ENCODE measurements at places on chromosomes 5 and 9.

DNA sequence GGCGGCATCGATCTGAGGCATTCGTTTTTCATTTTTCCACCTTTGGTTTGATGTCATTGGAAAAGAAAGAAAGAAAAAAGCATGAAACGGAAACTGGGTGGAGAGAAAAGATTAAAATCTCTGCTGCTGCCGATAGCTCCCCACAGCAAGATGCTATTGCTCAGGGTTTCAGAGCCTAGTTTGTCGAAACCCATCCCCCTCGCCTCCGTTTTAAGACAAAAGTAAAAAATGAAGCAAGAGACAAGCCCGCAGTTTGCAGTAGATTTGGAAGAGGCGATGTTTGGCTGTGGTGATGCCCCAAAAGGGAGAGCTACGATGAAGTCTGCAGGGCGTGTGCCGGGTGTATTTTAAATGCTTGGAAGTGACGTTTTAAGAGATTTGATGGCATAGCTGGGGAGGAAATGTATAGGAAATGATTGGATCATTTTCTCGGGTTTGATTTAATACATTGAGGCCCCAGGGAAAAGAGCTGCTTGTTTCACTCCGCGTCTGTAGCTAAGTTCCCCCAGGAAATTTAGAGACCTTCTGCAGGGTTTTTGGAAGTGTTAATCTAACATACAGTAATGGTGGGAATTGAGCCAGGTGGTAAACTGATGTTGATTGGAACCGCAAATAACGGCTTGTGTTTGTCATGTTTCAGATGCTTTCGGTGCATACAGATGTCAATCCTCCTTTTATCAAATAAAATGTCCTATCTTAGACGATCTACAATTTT is 909 bp downstream of the NDFIP1 start:
- H3K27me3 ChIP-seq, result no peaks in the 10 kb centered on the region
- peak overlapping the region; percentile 89 for H3K4me3 ChIP-seq
- H3K36me3 ChIP-seq, result no peaks in the 10 kb centered on the region
- H3K27ac ChIP-seq, result peak overlapping the region; percentile 88

- H3K27ac ChIP-seq, result no peak overlapping the region
- no peak overlapping the region for H3K4me3 ChIP-seq
These were observed 76.2 kb downstream of the TSPAN17 start for GRCh38 chr5:176723440-176723839.

DNA sequence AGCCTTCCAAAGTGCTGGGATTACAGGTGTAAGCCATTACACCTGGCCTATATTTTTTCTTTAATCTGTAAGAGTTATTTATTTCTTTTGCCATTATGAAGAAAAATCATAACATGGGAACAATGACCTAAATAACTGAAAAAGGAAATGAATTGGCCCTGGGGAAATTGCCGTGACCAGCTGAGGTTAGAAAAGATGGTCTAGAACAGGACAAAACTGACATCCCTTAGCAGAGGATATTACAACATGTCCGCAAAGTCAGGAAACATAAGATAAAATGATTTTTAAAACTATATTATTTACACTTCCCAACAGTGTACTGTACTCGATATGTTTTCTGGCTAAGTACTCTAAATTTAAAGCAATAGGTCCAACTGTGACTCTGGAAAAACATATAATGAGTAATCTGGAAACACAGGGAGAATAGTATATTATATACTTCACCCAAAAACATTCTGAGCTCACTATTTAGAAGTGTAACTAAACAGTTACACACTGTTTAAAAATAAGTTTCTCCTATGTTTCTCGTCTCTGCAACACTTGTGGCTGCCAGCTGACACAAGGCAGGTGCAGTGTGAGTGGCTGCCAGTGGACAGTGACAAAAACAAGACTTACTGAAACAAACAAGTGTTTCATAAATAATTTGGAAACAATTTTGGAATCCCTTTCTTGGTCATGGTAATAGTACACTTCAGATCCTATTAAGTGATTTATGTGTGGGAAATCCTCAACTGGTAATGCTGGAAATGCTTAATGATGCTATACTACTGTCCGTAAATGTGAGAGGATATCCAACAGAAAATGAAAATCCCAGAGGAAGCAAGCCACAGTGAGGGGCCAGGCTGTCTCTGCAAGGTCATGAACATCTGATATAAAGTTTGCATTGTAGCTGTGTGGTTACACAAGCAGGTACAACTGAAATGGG is 69.1 kb downstream of the C9orf85 start:
- no peak overlapping the region for H3K4me3 ChIP-seq
- DNase-seq, result no peak
- H3K4me1 ChIP-seq, result no peaks in the 10 kb centered on the region
- H3K36me3 ChIP-seq, result no peaks in the 10 kb centered on the region
- no peaks in the 10 kb centered on the region for H3K27me3 ChIP-seq

GRCh38 chr9:31142456-31142855 is 1242.0 kb upstream of the ACO1 start:
- no peaks in the 10 kb centered on the region for H3K27me3 ChIP-seq
- H3K36me3 ChIP-seq, result no peaks in the 10 kb centered on the region
- no peak for DNase-seq
- no peaks in the 10 kb centered on the region for H3K4me1 ChIP-seq
- no peak overlapping the region for H3K27ac ChIP-seq
- no peak overlapping the region for H3K4me3 ChIP-seq

DNA sequence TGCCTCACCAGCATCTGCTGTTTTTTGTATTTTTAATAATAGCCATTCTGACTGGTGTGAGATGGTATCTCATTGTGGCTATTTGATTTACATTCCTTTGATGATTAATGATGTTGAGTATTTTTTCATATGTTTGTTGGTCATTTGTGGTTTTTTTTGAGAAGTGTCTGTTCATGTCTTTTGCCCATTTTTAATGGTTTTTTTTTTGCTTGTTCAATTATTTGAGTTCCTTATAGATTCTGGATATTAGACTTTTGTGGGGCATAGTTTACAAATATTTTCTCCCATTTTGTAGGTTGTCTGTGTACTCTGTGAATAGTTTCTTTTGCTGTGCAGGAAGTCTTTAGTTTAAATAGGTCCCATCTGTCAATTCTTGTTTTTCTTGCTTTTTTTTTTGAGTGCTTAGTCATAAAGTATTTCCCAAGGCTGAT is 148.1 kb downstream of the NPR3 start:
- H3K36me3 ChIP-seq, result no peaks in the 10 kb centered on the region
- DNase-seq, result no peak
- H3K4me1 ChIP-seq, result no peaks in the 10 kb centered on the region
- H3K4me3 ChIP-seq, result no peak overlapping the region
- no peak overlapping the region for H3K27ac ChIP-seq
- H3K27me3 ChIP-seq, result no peaks in the 10 kb centered on the region

DNA sequence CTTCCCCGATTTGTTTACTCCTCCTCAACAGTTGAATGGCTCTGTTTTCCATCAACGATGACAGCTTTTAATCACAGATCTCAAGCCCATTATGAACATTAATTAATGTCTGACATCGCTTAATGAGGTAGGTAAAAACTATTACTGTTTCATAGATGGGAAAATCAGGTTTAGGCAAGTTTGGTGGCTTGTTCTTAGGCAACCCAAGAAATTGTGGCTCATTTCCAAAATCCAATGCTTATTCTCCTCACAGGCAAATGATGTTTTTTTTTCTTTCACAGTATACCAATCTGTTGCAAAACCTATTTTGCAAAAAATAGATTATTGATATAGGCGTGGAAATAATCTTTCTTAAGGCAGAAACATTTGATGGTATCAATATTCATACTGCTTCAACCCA is 70.8 kb upstream of the CHD1 start:
- H3K27ac ChIP-seq, result no peak overlapping the region
- DNase-seq, result no peak
- H3K4me1 ChIP-seq, result no peaks in the 10 kb centered on the region
- no peak overlapping the region for H3K4me3 ChIP-seq
- no peaks in the 10 kb centered on the region for H3K27me3 ChIP-seq

DNA sequence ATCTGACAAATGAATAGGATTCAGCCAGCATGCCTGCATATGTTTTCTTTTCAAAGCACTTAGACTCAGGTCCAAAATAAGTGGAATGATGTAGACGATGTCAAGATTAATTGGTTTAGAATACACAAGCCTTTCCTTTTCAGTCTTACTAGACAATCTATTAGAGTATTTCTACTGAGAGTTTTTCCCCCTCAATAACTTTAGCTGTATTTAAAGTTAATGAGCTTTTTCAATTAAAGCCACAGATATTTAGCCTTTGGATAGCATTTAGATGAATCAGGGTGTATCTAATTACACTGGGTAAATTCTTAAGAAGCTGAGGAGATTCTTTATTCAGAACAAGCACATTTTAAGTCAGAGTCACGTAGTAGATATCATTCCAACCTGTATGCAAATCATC is 198.7 kb upstream of the MPDZ start:
- H3K4me1 ChIP-seq, result no peaks in the 10 kb centered on the region
- DNase-seq, result no peak
- no peak overlapping the region for H3K27ac ChIP-seq
- no peaks in the 10 kb centered on the region for H3K36me3 ChIP-seq

GRCh38 chr9:75612754-75613153 is 277.7 kb upstream of the PCSK5 start:
- no peak overlapping the region for H3K27ac ChIP-seq
- no peak for DNase-seq
- H3K36me3 ChIP-seq, result no peaks in the 10 kb centered on the region
- H3K4me1 ChIP-seq, result no peaks in the 10 kb centered on the region
- no peaks in the 10 kb centered on the region for H3K27me3 ChIP-seq

DNA sequence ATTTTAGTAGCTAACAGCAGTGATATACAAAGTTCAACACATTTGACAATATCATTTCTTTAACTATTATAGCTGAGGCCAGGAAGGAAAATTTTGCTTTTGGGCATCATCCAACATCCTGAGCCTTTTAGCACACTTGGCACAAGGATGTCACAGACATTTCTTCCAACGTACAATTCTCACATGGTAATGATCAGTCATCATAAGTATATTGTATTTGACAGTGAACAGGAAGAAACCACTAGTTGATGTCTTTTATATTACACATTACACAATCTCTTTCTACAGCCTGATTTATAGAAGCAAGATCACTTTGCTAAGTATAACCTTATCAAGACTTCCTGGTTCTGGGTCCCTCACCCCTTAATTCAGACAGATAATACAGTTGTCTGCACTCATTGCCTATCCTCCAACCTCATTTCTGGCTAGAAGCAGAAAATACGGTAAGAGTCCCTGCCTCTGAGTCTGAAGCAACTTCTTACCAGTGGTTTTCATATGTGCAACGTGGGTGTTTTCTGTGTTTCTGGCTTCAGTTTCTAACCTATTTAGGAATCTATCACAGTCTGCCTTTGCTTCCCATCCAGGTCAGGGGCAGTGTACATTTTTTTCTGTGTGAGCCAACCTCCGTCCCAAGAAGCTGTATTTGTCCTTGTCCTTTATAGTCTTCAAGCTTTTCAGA is 167.8 kb downstream of the PAM start:
- no peak overlapping the region for H3K4me3 ChIP-seq
- H3K4me1 ChIP-seq, result no peaks in the 10 kb centered on the region
- H3K27me3 ChIP-seq, result no peaks in the 10 kb centered on the region

DNA sequence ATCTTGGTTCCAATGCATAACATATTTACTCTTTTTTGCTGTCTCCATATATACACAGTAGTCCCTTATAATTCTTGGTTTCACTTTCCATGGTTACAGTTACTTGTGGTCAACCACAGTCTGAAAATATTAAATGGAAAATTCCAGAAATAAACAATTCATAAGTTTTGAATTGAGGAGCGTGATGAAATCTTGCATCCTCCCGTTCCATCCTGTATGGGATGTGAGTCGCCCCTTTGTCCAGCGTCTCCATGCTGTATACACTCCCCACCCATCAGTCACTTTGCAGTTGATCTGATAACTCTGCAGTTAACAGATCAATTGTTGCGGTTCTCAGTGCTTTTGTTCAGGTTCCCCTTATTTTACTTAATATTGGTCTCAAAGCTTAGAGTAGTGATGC is 11.5 kb upstream of the FAF2 start:
- DNase-seq, result no peak
- H3K27ac ChIP-seq, result no peak overlapping the region
- no peaks in the 10 kb centered on the region for H3K36me3 ChIP-seq

DNA sequence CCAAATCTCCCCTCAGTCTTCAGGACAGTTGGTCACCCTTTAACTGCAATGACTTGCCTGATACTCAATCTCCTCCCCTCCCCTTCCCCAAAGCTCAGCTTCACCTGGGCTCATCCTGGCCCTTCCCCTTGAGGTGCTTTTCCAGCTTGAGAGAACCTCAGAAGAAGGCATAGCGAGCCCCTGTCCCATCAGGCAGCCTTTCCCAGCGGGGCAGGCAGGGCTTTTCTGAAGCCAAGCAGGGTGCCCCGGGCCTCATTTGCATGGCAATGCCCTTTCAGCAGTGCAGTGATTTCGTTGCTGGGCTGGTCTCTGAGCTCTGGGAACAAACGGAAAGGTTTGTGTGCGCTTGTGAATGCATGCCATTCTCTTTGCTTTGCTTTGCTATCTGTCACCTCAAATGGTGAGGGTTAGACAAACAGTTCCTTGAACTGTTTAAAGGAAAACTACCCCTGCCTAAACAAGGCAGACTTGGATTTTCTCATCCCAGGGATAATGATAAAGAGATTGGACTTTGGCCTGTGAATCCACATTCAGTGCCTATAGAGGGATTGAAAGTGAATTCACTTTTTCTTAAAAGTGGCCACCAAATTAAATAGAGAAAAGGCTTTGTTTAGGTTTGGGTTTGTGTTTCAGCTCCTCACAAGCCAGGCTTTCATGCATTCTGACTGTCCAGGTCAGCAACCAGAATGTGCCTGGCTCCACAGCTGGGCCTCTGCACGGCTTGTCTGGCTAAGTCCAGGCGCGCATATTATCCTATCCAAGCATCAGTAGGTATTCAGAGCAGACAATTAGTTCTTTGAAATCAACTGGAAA is 165.3 kb downstream of the ZNF608 start:
- H3K36me3 ChIP-seq, result no peaks in the 10 kb centered on the region
- no peaks in the 10 kb centered on the region for H3K27me3 ChIP-seq
- no peaks in the 10 kb centered on the region for H3K4me1 ChIP-seq
- DNase-seq, result no peak
- no peak overlapping the region for H3K4me3 ChIP-seq

- no peaks in the 10 kb centered on the region for H3K4me1 ChIP-seq
- no peak for DNase-seq
- no peak overlapping the region for H3K27ac ChIP-seq
- H3K36me3 ChIP-seq, result no peaks in the 10 kb centered on the region
These were observed 47.2 kb downstream of the CAMK2A start for GRCh38 chr5:150242251-150242894.

- no peaks in the 10 kb centered on the region for H3K4me1 ChIP-seq
- no peaks in the 10 kb centered on the region for H3K27me3 ChIP-seq
- no peaks in the 10 kb centered on the region for H3K36me3 ChIP-seq
- H3K27ac ChIP-seq, result no peak overlapping the region
These were observed 58.2 kb upstream of the DPYSL3 start for GRCh38 chr5:147567917-147568598.
